Motor neuron (in vitro differentiated cells): ENCODE measurements at places on chromosomes 11 and 22. TPM values are rescaled to one million over a fixed set of nuclear protein-coding genes. Genes with fewer than 3 reads are reported as not detected.

Gene MUC6
- 0.81 and 1.4 TPM in 2 replicates for total RNA-seq

Gene UCP2
- 7.3 and 10.1 TPM in 2 replicates for total RNA-seq

Gene PATE2
- total RNA-seq = 0.22 TPM in 1 of 2 replicates, not detected in the other

Gene SPTBN2
- total RNA-seq = 19.3 and 24.8 TPM in 2 replicates

Gene MAPK8IP2
- 38.1 and 38.9 TPM in 2 replicates for total RNA-seq

Gene TBX10
- 0.68 TPM in 1 of 2 replicates, not detected in the other for total RNA-seq

Gene IGF2
- 11.4 and 15.7 TPM in 2 replicates for total RNA-seq

Gene CST6
- total RNA-seq = not detected in 2 replicates

Gene NLRP14
- 0.73 and 0.83 TPM in 2 replicates for total RNA-seq

Gene RBMXL2
- total RNA-seq = not detected in 2 replicates

Gene MYEOV
- total RNA-seq = 54.4 and 59.6 TPM in 2 replicates

Gene GTF2H1
- 32.3 and 32.9 TPM in 2 replicates for total RNA-seq

Gene PLAAT5
- total RNA-seq = 0.31 and 0.53 TPM in 2 replicates
